ENCODE measurements at places on chromosomes 6 and 20. TPM values are rescaled to one million over a fixed set of nuclear protein-coding genes. Genes with fewer than 3 reads are reported as not detected.

Gene TCF15
- total RNA-seq, result not detected

DNA sequence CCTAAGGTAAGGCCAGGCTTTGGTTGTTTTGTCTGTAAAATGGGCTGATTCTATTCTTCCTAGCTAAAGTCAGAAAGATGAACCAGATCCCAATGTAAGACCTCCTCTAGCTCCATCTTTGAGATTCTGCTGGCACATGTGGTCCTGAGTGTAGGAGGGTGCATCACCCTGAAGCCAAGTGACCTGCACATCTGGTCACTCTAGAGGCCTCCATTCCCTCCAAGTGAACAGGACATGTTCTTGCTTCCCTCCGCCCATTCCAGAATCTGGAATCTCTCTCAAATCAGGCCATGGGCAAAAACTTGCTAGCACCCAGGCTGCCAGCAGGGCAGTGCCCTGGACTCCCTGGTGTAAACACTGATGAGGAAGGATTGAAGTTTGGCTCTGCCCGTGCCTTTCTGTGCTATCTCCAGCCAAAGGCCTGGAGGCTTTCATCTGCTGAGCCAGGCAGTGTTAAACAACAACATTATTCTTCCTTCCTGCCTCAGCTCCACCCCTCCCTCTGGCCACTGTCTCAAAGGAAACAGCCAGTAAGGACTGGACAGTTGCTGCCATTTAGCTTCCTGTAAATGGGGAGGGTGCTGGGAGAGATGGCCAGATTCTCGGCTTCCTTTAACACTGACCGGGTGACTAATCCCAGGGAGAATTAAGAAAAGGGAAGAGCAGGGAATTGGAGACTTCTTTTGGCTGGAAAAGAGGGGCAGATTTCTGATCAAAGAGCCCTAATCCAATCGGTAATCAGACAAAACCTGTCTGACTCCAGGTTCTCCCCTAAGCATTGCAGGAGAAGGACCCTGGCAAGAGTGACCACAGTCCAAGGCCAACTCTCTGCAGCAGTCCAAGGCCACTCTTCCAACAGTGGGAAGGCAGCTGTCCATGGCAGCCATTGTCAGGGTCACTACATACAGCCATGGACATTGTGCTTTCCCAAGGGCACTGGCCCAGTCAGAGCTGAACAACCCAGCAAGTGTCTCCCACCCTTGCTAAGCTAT, 19.5 kb upstream of the ADGRF1 start:
- peak; percentile 60 for DNase-seq

- no peak for DNase-seq
Observed at GRCh38 chr6:53527249-53527765, 17.6 kb downstream of the GCLC start.

- DNase-seq, result peak; percentile 57
Observed at GRCh38 chr6:150229436-150230163, 86.8 kb downstream of the PPP1R14C start.

DNA sequence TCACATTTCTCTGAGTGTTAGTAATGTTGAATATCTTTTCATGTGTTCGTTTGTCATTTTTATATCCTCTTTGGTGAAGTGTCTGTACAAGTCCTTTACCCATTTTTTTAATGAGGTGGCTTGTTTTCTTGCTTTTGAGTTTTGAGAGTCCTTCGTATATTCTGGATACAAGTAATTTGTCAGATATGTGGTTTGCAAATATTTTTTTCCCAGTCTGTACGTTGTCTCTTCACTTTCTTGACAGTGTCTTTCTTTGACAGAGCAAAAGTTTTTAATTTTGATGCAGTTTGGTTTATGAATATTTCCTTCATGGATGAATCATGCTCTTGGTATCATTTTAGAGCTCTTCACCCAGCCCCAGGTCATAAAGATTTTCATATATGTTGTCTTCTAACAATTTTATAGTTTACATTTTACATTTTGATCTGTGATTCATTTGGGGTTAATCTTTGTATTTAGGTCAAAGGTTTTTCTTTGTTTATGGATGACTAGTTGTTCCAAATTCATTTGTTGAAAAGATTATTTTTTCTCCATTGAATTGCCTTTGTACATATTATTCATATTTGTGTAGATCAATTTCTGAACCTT, 152.5 kb downstream of the MRPL14 start:
- DNase-seq, result no peak

DNA sequence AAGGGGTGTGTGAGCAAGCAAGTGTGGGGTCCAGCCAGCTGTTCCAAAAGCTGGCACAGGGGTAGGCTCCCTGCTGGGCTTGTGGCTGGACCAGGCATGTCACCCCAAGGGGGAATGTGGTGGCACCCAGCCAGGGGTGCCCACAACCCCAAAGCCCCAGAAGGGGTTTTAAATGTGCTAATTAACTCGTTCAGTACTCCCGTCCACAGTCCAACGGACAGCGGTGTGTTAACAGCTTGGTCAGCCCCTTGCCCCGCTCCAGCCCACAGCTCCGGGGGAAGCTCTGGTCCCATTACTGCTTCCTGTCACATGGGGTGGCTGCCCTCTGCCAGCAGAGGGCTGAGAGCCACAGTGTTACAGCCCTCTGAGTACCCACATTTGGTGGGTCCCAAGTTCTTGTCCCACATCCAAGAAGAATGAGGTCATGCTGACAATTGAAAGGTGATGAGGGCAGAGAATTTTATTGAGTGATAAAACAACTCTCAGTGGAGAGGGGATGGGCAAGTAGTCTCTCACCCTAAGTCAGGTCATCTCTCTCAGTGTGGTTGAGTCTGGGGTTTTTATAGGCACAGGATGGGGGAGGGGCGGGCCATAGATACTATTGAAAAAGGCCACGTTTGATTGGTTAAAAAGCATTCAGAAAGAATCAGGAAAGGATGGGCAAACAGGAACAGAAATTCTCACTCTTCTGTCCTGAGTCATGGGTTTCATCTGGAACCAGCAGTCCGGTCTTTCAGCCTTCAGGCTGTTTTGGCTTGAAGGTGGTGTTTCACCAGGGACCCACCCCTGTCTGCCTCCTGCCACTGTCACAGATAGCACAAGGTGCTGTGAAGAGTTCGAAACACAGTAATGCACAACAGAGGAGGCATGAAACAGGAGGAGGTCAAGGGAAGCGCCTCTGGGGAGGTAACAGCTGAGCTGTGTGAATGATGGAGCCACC, 238.5 kb downstream of the NFATC2 start:
- no peak for DNase-seq

Gene RGS17
- 9.0 TPM for total RNA-seq

- no peak for DNase-seq
Observed at GRCh38 chr20:43985121-43985520, 70.5 kb downstream of the TOX2 start.

All from HT1080 (cell line).